ENCODE measurements at places on chromosomes 12 and 14.

GRCh38 chr12:104188534-104188933 is 27.0 kb upstream of the TXNRD1 start:
- DNase-seq = no peak

DNA sequence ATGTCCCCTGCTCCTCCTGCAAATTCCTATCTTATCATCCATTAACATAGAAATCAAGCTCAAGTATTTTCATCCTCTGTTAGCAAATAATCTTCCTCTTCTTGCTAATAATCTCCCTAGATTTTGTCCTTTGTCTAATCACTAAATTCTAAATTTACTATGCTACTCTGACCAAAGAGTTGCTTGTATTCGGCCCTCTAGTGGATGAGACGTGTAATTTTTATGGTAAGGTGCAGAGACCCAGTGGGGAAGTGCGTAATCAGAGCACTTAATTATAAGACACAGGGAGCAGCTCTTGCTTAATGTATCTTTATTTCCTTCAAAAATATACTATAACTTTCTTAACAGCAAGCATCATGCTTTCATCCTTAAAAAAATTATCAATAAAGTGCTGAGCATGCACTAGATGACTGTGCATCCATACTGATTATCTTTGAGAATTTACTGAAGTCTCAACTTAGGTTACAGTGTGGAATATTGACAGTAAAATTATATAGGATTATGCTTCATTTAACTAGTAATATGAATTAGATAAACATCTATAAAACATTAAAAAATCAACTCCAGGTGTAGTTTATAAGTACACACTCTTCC is 212.6 kb downstream of the SLC16A7 start:
- DNase-seq = peak; percentile 16

DNA sequence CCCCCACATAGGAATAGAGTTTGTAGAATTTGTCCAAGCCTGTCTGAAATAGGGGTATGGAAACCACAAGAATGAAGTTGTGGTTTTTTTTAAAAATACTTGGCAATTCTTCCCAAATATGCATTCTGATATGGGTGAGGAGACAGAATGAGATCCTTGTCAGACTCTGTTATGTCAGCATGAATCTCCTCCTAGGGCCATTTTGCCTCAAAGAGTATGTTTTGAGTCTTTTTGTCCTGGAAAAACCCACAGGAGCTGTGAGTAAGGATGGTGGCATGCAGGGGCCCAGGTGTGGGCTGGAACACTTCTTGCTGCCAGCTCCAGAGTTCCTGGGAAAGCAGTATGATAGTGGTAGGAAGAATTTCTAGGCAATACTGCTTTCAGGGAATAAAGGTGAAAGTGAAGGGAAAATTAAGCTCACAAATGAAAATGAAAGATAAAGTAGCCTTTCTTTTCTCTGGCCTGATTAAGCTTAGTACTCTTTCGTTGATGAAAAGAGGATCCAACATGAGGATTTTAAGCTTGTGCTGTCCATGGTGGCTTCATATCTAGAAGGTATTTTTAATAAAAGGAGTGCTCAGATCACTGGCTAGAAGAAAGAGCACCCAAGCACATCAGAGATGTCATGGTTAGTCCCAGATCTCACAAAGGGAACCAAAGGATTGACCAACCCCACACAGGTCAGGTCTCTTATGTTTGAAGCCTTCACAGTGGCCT is 130.8 kb downstream of the LLPH start:
- no peak for DNase-seq

- DNase-seq = no peak
Observed at GRCh38 chr14:61177279-61178225, 103.6 kb downstream of the TMEM30B start.

- no peak for DNase-seq
Observed at GRCh38 chr12:107525719-107526554, 159.7 kb upstream of the PWP1 start.

GRCh38 chr12:109289004-109289403 is 20.1 kb downstream of the FOXN4 start:
- DNase-seq = no peak

DNA sequence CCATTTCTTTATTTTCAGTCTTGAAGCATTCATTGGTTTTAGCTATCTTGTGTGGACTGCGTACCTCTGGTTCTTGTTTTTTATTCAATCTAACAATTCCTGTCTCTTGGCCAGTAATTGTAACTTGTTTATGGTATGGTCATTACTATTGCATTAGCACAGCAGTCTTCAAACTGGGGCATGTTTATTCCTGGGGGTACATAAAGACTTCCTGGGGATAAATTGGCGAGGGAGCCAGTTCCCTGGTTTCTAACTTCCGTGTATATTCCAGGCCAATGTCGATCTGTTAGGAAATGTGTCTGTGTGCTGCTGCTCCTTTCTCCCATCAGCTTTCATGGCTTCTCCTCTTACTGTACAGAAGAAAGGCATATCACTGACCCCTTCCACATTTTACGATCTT is 13.7 kb upstream of the EVL start:
- no peak for DNase-seq

GRCh38 chr12:52007158-52007921 is 594 bp downstream of the TAMALIN start:
- no peak for DNase-seq

- no peak for DNase-seq
Observed at GRCh38 chr12:16118586-16118985, 158.9 kb downstream of the SLC15A5 start.

DNA sequence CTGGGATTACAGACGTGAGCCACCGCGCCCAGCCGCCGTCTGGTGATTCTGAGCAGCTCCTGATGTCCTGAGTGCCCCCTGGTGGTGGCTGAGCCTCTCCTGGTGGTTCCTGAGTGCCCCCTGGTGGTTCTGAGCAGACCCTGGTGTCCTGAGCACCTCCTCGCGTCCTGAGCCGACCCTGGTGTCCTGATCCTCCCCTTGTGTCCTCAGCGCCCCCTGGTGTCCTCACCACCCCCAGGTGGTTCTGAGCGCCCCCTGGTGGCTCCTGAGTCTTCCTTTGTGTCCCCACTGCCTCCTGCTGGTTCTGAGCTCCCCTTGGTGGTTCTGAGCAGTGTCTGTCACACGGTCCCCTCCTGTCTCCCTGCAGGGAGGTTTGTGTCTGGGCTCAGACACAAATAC is 1304.9 kb downstream of the TMEM121 start:
- DNase-seq = no peak

GRCh38 chr14:71388336-71388735 is 481.1 kb downstream of the PCNX1 start:
- DNase-seq = no peak

All from frontal cortex (tissue), 4 donors.